ENCODE measurements at places on chromosomes 6 and 20.

GRCh38 chr6:21679761-21680265 lies 86.3 kb downstream of the SOX4 start:
- DNase-seq: no peak

DNA sequence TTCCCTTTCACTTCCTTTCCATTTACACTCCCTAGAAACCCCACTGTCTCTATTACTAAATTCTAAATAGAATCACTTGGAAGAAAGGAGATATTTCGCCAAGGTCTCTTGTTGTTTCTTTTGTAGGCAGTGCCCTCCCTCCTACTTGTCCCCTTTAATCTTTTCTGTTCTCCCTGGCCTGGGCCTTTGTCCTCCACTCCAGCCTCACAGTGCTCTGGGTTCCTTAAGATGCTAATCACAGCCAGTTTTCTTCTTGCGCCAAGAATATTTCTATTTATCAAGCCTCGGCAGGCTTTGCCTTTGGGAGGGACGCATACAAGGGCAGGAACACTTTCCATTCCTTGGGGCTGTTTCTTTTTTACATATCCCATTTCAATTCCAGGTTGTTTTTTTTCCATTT lies 520.6 kb upstream of the CHD6 start:
- no peak for DNase-seq

GRCh38 chr20:63151554-63152321 lies 64.2 kb downstream of the YTHDF1 start:
- DNase-seq: peak; percentile 50

GRCh38 chr20:53839423-53840176 lies 230.8 kb downstream of the BCAS1 start:
- no peak for DNase-seq

GRCh38 chr6:115004982-115005381 lies 662.2 kb upstream of the HS3ST5 start:
- no peak for DNase-seq

All from posterior cingulate gyrus (tissue), 11 donors.